NCI-H524 (cell line): ENCODE measurements at places on chromosomes 6 and 20.

GRCh38 chr20:23071996-23072395, 14.1 kb downstream of the CD93 start:
- DNase-seq: no peak

GRCh38 chr20:33232486-33233072, 3.2 kb upstream of the BPIFA1 start:
- DNase-seq: peak; percentile 46

- no peak for DNase-seq
Observed at GRCh38 chr6:2579804-2580570, 170.7 kb downstream of the MYLK4 start.

DNA sequence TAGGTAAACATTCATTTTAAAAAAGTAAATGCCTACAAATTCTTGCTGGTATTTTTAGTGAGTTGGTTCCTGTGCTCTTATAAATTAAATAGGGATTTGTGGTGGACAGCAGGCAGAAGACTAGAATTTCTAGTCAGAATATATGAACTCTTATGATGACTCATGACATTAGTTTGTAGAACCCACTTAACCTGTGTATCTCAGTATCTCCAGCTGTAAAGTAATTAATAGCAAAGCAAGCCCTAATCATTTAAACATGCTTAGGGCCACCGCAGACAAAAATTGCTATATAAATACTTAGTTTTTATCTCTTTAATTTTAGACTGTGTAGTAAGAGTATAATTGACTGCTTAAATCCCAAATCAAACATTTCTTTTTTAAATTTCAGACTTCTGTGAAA, 2.4 kb downstream of the FAM135A start:
- no peak for DNase-seq

DNA sequence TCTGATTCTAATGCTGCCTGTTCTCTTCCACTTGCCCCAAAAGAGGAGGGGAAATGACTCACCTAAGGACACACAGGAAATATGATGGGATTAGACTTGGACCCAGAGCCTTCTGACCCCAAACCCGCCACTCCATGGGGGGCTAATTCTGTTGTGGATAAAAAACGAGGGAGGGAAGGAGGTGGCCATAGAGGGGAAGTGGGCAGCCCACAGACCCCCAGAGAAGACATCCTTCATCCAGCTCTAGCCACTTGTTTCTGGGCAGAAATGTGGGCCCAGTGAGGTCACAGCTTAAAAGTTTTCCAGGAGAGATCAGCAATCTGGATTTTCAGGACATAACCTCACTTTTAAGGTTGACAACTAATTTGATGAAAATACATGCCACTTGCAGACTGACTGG, 202.1 kb downstream of the ANKRD60 start:
- no peak for DNase-seq

GRCh38 chr6:107154131-107154800, 39.0 kb upstream of the BEND3 start:
- DNase-seq: peak; percentile 22

DNA sequence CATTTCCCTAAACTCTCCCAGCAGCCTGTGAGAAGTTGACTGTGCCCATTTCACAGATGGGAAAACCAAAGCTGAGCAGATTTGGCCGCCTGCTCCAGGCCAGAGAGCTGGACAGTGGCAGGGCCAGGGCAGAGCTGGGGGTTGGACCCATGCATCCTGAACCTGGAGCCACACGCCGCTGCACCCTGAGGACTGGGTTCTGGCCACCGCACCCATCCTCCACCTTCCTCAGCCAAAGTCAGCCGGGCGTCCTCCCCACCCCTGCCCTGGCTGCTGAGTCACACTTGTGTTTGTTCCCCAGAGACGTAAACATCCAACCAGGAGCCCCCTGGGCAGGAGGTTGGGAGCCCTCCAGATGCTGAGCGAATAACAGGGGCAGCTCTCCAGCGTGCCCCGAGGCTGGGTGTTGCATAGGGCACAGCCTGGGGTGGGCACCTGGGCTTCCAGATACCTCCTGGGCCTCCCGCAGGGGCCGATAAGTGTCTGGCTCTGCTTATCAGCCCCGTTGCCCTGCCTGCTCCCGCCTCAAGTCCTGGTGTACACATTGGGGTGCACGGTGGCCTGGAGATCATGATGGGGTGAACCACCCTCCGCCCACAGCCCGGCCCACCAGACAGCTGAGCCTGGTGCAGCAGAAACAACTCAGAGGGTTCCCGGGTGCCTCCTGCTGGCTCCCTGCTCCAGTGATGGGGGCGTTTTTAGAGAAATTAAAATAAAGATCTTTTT, 23.8 kb downstream of the RBM38 start:
- no peak for DNase-seq

DNA sequence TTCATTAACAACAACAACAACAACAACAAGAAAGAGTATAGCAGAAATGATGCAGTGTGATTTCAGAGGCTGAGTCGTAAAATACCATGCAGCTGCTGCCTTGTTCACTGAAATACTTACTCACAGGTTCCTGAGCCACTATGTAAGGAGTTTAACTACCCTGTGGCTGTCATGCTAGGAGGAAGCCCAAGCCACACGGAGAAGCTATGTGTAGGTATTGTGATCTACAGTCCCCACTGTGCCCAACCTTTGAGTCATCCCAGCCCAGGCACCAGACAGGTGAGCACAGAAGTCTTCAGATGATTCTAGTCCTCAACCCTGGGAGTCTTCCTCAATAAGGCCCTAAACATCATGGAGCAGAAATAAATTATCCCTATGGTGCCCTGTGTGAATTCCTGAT, 14.6 kb upstream of the RALY start:
- no peak for DNase-seq

GRCh38 chr6:104558746-104559145, 301.0 kb downstream of the HACE1 start:
- no peak for DNase-seq
